ENCODE measurements at places on chromosomes 16 and 17.

GRCh38 chr17:46010597-46011186 is 11.6 kb downstream of the STH start:
- DNase-seq = no peak

GRCh38 chr17:60933739-60934138 is 256.1 kb downstream of the BCAS3 start:
- DNase-seq = no peak

DNA sequence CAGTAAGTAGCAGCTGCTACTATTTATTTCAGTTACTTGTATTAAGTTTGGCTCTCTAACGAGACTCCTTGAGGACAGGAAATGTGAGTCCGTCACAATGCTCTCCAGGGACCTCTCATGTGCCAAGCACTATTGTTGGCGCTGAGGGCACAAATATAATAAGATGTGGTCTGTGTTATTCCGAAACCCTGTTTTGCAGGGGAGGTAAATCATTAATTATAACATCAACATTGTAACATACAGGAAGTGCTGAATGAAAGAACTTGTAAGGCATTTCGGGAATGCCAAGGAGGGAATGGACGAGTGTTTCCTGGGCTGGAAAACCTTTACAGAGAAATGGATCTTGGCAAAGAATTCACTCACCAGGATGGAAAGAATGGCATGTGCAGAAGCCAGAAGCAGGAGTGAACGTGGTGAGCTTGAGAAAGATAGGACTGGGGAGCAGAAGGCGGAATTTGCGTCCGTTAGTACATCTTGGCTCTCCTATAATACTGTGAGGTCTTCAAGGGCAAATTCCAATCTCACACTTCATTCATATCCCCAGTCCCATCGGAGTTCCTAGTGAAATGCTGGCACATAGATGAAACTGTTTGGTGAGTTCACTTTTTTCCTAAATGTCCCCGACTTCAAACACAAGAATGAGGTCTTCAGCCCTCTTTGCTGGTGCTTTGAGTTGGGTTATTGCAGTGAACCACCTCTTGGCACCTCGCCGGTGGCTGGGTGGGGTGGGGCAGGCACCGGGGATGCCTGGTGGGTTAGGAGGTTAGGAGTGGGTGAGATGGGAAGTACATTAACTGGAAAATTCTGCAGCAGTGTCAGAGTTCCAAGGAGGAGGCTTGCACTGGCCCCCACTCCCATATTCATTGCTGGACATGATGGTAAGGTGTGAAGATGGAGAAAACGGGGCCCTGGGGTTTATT is 11.5 kb downstream of the TAC4 start:
- no peak for DNase-seq

DNA sequence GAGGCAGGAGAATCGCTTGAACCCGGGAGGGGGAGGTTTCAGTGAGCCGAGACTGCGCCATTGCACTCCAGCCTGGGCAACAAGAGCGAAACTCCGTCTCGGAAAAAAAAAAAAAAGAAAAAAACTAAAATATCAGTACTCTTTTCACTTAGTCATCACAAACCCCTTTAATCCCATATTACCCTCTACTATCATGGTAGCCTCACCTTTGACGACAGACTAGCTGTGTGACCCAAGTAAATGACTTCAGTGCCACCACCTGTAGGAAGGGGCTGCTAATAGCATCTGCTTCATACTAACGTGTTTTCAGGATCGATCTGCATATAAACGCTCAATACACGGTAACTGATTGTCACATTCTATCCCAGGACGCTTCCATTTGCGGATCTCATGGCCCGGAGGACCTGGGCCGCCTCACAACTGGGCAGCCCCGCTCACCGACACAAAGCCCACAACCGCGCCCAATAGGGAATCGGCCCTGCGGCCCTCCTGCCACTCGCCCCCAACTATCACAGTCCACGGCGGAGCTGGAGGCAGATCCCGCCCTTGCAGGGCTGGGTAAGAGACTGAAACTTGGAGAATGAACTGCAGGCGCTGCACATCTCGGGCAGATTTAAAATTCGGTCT is 1.1 kb upstream of the ZNF263 start:
- DNase-seq = no peak

DNA sequence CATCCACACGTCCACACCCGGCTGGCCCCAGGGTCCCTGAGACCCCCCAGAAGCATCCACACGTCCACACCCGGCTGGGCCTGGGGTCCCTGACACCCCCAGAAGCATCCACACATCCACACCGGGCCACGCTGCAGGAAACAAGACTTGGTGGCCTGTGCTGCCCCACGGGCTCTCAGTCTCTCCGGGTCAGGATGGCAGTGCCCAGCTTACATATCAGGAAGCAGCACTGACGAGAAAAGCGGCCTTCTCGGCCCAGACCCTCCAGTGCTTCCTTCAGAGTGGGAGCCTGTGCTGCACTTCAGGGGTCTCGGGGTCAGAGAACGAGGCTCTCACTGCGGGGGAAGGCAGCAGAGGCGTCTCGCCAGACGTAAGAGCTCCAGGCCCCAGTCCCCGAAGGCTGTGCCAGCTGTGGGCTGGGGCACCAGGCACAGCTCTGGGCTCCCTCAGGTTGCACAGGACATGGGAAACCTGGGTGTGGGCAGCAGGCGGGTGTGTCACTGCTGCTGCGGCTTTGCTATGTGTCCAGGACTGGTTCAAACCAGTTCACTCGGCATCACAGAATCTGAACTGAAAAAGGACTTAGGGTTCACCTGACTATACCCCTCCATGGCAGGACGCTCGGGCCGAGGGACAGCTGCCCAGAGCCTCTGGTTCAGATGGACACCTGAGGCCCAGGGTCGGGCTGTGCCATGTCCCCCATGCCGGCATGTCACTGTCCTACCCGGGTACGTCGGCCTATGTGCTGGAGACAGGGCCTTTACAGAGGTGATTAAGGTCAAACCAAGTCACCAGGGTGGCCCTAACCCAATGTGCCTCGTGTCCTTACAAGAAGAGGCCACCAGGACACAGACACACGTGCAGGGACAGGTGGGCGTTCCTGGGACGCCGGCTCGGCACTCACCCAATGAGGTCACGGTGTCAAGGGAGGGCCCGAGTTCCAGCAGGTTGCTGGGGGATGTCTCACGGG is 40.2 kb upstream of the CHMP6 start:
- no peak for DNase-seq

GRCh38 chr17:29968271-29968670 is 26.8 kb downstream of the EFCAB5 start:
- DNase-seq = no peak

DNA sequence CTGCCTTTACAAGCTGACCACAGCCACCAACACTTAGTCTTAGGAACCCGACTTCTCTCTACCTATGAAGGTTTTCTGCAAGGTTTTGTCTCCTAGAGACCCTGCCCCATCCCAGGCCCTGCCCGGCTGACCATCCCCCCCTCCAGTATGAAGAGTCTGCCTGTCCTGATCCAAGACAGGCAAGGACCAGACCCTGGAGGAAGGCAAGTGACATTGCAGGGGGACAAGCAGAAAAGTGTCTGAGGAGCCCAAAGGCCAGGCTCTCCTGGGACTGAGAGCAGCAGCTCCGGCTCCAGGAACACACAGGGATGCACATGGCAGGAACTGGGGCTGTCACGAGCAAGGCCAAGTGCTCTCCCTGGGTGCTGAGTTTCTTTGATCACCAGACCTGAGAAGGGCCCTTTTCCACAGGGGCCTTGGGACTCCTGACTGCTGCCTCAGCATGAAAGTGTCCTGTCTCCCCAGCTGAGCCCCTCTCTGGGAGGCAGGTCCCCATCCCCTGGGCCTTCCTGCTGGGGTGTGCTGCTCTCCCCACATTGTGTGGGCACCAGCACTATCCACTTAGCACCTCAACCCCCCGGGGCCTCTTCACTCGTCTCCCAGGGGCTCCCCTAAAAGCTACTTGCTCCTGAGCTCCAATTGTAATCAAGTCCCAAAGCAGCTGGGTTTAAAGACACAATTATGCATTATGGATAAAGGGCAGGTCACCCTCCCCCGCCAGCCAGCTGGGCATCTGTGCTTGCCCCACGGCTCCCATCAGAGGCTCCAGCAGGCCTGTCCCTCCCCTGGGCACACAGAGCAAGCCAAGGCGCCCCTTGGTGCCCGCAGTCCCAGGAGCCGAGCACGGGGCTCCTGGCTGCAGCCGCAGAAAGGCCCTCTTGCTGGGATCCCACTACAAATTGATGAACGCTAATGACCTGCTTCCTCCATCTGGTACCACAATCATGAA is 11.6 kb upstream of the CACNG4 start:
- no peak for DNase-seq

DNA sequence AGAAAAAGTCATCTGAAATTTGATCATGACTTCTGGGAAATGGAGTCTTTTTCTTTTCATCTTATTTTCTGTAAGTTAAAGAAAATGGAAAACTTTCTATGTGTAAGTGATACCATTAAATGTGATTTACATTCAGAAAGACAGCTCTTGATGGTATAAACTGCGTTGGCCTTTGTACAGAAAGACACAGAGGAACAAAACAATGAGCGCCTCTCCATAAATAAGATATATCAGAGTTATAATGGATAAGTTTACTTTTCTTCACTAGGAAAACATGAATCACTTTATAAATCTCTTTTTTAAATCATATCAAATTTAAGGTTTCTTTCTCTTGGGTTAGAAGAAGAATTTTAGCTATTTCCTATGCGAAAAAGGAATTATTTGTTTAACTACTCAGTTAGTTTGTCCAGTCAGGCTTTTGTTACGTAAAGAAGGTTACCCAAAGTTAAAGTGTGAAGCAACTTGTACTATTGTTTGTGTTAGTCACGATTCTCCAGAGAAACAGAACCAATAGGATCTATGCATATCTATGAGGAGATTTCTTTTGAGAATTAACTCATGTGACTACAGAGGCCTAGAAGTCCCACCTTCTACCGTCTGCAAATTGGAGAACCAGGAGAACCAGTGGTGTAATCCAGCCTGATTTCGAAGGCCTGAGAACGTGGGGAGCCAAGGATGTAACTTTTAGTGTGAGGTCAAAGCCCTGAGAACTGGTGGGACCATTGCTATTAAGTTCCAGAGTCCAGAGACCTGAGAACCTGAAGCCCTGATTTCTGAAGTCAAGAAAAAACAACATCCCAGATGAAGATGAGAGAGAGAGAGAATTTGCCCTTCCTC is 295.4 kb upstream of the KCNJ16 start:
- DNase-seq = no peak

GRCh38 chr17:945672-946071 is 33.9 kb downstream of the NXN start:
- no peak for DNase-seq

DNA sequence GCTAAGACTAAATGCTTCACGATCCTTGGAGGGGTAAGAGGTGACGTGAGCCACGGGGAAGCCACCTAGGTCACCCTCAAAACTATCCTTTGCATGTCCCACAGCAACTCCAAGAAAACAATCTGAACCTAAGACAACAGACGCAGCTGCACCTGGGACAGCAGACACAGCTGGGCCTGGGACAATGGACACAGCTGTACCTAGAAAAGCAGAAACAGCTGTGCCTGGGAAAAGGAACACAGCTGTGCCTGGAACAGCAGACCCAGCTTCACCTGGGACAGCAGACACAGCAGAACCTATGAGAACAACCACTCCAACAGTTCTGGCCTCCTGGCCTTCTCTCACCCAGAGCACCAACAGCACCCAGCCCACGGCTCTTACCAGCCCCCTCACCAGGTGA is 11.7 kb upstream of the CD300LD start:
- DNase-seq = no peak

DNA sequence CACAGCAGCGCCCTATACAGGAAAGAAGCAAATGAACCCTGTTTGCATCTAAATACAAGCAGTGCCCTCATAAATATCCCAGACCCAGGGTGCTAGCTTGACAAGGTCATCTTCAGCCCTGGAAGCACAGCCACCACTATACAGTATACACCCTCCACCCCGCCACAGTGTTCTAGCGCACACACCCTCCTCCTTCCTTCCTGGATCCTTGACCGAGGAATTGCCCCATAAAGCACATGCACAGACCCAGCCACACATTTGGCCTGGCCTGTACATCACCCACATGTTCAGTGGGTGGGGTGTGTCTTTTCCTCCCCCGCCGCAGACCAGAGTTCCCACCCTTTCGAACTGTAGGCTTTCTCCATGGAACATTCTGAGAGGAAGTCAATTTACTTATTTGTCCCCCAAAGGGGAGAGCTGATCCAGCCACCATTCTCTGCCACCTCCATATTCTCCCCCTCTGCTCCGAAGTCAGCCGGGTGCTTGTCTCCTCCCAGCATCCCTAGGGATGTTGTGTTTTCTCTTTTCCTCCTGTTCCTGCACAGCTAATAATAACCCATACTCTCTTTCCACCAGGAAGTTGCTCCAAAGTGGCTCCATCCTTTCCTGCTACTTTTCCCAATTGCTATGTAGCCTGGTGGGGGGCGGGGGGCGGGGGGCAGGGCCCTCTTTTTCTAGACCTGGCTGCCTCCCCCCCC is 6.6 kb downstream of the ABI3 start:
- no peak for DNase-seq

DNA sequence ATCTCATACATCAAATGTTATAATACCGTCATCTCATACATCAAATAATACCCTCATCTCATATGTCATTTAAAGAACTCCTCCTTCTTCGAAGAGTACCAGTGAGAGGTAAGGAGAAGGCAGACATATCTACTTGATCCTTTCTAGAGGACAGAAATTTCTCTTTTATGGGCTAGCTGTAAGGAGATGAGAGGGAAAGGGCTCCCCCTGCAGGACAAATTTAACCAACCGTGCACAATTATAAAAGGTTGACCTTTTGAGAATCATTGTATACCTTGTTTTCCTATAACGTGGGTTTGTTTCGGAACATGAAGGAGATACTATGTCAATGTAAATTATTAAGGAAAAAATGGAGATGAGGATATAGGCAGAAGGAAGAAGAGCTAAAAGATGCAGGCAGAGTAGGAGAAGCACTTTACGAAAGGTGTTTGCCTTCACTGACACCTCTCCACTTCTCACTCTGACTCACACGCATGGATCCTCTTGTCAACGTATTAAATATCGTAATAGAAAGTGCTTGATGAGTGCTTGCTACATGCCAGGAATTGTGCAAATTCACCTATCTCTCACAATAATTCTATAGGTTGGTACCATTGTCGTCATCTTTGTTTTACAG is 465.9 kb upstream of the ERCC4 start:
- DNase-seq = no peak

DNA sequence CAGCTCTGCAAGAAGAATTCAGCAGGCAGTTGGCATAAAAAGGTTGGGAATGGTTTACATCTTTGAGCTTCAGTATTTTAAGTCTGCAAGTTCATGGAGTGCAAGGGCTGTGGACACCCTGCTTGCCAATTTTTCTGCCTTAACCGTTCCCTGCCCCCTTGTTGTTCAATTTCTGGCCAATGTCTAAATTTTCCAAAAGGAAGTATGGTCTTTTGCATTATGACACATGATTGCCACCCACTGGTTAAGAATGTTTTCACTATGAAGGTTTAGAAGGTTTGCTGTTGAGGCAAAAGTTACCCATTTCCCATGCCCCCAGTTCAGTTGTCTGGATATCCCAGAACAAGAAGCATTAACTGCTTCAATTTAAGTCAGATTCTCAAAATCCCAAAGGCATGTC is 441.9 kb downstream of the CDH13 start:
- no peak for DNase-seq

Measured in left lobe of liver (tissue), 2 donors.